ENCODE measurements at places on chromosomes 3 and 15.

- no peak for DNase-seq
Measured at GRCh38 chr3:114363554-114364202, 69.8 kb downstream of the TIGIT start.

- no peak for DNase-seq
Measured at GRCh38 chr3:113241292-113242095, 30.1 kb downstream of the BOC start.

GRCh38 chr15:79321876-79322275 lies 11.0 kb downstream of the TMED3 start:
- DNase-seq, result no peak

- DNase-seq, result no peak
Measured at GRCh38 chr3:150172356-150172755, 201.7 kb upstream of the PFN2 start.

- DNase-seq, result no peak
Measured at GRCh38 chr15:90553248-90553745, 23.6 kb downstream of the CRTC3 start.

DNA sequence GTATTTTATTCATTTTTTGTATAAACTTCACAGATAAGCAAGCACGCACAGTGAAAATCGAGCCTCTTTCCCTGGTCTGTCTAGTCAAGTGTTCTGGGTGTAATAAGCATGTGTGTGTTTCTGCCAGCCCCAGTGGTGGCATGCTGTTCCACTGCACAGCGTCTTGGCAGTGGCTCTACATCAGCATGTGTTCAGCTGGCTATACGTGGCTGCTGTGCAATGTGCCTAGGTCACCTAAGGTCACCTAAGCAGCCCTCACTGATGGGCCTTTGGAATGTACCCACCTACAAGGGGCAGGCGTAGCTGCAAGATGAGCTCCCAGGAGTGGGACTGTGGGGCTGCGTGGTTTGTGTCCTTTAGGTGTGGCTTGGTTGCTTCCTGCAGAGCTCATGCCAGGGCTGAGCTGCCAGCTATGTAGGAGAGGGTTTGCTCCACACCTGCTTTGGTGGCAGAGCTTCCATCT lies 4.9 kb downstream of the LIMD1 start:
- no peak for DNase-seq

DNA sequence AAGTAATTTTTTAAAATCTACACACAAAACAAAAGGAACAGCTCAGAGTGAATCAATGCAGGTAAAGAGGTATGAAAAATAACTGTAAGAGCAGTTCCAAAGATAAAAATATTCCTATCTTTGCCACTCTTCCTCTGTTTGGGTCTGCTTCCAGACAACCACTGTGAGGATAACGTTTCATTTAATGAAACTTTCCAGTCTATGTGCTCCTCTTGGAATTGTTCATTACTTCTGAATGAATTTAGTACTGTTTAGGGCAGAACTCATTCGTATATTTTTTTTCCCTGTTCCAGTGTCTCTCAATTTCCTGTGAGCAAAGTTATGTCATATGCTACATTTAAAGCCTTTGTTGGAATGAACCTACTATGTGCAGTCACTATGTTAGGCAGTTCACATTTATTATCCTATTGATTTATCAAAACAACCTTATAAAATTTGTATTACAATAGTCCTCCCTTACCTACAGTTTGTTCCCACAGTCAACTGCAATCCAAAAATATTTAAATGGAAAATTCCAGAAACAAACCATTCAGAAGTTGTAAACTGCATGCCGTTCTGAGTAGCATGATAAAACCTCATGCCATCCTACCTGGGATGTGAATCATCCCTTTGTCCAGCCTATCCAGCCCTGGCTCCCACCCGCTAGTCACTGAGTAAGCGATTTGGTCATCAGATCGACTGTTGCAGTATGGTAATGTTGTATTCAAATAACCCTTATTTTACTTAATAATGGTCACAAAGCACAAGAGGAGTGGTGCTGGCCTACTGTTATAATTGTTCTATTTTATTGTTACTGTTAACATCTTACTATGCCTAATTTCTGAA lies 98.1 kb downstream of the TMCC1 start:
- no peak for DNase-seq

- DNase-seq, result no peak
Measured at GRCh38 chr3:82157952-82158351, 396.5 kb upstream of the GBE1 start.

DNA sequence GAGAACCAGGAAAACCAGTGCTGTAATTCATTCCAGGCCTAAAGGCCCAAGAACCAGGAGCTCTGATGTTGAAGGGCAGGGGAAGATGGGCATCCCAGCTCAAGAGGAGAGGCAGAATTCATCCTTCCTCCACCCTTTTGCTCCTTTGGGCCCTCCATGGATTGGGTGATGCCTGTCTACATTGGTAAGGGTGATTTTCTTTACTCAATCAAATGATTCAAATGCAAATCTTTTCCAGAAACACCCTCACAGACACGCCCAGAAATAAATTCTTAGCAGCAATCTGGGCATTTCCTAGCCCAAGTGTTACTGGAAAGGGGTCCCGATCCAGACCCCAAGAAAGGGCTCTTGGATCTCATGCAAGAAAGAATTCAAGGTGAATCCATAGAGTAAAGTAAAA lies 17.6 kb upstream of the APOD start:
- DNase-seq, result no peak

- DNase-seq, result no peak
Measured at GRCh38 chr3:113896930-113897329, 50.9 kb upstream of the ZDHHC23 start.
